Mesenchymal stem cell (in vitro differentiated cells and primary cell): ENCODE measurements at places on chromosomes 3 and 15.

- DNase-seq = no peak
Measured at GRCh38 chr3:440826-441225, 244.3 kb downstream of the CHL1 start.

DNA sequence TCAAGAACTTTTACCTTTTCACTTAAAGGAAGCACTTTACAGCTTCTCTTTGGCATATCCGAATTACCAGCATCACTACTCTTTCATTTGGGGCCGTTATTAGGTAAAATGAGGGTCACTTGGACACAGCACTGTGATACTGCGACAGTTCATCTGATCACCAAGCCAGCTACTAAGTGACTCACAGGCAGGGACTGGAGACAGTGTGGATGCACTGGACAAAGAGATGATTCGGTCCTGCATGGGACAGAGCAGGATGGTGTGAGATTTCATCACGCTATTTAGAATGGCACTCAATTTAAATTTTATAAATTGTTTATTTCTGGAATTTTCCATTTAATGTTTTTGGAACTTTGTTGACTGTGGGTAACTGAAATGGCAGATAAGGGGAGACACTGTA, 166.9 kb upstream of the IL12A start:
- DNase-seq = no peak

GRCh38 chr3:30682434-30683155, 76.2 kb downstream of the TGFBR2 start:
- DNase-seq = no peak

DNA sequence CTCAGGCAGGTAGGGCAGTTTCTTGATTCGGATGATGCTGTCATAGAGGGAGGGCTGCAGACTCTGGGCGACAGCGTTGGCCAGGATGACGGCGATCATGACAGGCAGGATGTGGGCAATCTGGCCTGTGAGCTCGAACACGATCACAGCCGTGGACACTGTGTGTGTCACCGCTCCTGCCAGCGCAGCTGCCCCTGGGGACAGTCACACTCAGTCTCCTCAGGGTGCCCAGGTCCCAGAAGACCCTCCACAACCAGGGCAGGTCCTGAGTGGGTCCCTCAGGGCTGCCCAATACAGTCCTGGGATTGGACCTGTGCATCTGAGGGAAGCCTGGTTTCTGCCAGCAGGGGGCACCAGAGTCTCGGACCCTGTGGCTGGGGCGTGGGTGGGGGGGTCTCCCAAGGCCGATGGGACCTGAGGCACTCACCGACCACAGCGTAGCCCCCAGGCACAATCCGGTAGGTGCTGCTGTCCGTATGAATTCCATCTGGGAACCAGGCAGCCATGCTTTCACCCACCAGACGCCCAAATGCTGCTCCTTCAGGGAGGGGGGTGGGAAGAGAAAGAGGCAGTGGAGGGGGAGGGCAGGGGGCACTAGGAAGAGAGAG, 7.2 kb downstream of the CLCN2 start:
- peak; percentile 37 for DNase-seq

- DNase-seq = no peak
Measured at GRCh38 chr3:45603226-45603625, 8.7 kb downstream of the LIMD1 start.

- DNase-seq = peak; percentile 75
Measured at GRCh38 chr15:40859206-40859851, 14.7 kb downstream of the RHOV start.

DNA sequence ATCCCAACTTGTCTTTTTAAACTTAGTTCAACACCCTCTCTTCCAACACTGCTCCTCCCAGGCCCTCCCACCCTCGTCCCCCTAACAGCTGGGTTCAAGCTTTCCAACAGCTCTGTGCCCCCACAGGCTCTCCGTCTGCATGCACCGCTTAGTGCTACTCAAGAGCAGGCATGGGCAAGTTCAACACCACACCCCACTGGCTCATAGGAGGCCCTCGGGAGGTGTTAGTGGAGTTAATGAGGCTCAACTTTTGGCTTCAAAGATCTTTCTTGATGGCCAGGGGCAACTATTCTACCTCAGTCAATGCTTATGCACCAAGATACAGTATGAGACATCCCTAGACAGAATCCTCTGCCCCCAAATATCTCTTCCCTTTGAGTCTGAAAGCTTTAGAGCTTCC, 114.4 kb downstream of the ANP32A start:
- DNase-seq = no peak

GRCh38 chr15:28132524-28133275, 33.6 kb upstream of the OCA2 start:
- peak; percentile 48 for DNase-seq

GRCh38 chr15:70132139-70132538, 34.4 kb upstream of the TLE3 start:
- DNase-seq = no peak

- no peak for DNase-seq
Measured at GRCh38 chr3:135268941-135269532, 474.0 kb downstream of the EPHB1 start.

DNA sequence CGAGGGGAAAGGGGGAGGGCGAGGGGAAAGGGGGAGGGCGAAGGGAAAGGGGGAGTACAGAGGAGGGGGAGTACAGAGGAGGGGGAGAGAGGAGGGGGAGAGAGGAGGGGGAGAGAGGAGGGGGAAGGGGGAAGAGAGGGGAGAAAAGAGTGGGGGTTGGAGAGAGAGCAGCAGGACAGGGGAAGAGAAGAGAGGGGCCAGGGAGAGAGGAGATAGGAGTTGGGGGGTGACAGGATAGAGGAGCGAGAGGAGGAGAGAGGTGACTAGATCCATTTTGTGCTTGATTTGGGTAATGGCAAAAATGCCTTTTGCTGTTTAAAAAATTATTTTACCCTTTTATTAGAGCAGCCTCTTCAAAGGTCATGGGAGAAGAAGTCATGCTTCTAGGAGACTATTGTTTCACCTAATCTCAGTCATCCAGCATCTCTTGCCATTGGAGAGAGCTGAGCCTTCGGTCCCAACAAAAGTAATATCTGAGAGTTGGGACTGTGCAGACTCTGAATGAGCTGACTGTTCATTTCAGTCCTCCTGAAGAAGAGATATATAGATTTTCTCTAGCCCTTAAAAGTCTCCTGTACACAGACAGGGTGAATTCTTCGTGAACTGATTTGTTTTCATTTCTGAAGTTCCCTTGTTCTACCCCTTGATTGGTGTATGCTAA, 15.1 kb upstream of the TOP2B start:
- no peak for DNase-seq

DNA sequence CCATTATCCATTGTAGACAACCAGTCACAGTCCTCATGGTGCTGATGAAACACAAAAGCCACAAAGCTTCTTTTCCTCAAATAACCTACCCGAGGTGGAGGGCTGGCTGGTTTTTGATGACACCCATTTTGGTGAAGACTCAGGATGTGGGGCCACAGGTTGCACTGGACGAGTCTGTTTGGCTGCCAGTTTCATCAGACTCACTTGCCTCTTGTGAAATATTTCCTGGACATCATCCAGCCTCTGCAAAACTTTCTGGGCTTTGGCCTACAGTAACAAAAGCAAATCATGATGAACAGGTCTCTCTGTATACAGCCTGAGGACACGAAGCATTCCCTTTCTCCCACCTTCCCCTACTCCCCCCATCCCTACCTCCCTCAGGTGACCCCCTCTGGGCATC, 42.2 kb downstream of the B3GNT5 start:
- DNase-seq = peak; percentile 95

DNA sequence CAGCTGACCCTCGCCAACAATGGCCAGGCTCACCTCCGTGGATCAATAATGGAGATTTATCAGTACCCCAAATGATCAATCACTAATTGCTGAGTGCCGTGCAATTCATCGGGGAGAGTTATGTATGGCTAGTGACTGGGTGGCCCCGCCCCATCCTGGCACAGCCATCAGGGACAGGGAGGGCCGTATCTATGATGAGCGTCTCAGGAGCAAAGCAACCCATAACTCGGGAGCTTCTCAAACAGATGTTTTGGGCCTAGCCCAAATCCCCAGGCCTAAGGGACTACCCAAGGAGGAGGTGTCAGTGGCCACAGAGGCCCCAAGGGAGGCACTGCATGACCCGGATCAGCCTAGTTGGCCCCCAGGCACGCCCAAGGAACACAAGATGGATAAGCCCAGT, 180.0 kb upstream of the LINGO1 start:
- no peak for DNase-seq

DNA sequence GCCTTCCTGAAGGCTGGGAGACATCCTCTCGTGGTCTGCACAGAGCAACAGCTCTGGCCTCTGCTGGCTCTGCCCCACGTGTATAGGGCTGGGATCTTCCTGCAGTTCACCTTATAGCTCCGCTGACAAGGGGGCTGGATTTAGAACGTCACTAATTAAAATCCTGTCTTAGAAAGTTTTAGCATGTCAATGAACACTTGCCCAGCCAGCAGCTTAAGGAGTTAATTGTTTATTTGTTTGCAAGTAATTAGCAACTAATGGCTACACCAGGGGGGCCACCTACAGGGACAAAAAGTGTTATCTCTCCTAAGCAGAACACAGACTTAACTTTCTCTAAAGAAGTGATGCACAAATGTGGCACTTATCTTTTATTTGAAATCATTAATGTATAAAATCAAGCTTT, at the start of gene HESX1:
Gene HESX1, minus strand, starts transcription at position 84 of the 403 bp plus-strand sequence. Its CDS starts 60 bp downstream, at position 24.
- DNase-seq = no peak

- no peak for DNase-seq
Measured at GRCh38 chr15:71629781-71630474, 180.4 kb upstream of the NR2E3 start.

- DNase-seq = no peak
Measured at GRCh38 chr3:61996366-61996765, 377.0 kb downstream of the FEZF2 start.

DNA sequence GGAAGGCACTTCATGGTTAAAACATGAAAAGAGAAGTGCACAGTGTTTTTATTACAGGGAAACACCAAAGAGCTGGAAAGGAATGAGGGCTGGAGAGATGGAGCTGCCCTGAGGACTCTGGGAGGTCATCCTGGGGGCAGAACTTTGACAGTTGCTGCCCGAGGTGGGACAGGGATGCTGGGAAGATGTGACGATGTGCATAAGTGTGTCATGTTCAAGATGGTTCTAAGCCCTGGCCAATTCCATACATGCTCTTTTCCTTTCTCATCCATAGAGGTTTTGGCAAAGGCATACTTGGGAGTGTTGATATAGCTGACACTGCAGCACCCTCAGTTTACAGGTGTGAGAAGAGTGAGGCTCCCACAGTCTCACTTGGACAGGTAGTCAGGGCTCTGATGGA, 23.8 kb downstream of the LPP start:
- no peak for DNase-seq

DNA sequence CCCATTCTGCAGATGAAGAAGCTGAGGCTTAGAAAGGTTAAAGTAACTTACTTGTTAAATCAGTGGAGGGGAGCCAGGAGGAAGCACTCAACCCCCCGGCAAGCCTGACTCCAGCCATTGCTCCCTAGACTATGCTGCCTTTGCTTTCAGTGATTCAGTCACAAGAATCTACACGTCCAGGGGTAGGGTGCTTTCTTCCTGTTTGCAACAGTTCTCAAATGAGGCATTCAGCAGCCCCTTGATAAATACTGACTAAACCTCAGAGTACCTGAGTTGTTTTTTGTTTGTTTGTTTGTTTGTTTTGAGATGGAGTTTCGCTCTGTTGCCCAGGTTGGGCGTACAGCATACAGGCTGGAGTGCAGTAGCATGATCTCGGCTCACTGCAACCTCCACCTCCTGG, 28.6 kb downstream of the MAGEF1 start:
- no peak for DNase-seq

DNA sequence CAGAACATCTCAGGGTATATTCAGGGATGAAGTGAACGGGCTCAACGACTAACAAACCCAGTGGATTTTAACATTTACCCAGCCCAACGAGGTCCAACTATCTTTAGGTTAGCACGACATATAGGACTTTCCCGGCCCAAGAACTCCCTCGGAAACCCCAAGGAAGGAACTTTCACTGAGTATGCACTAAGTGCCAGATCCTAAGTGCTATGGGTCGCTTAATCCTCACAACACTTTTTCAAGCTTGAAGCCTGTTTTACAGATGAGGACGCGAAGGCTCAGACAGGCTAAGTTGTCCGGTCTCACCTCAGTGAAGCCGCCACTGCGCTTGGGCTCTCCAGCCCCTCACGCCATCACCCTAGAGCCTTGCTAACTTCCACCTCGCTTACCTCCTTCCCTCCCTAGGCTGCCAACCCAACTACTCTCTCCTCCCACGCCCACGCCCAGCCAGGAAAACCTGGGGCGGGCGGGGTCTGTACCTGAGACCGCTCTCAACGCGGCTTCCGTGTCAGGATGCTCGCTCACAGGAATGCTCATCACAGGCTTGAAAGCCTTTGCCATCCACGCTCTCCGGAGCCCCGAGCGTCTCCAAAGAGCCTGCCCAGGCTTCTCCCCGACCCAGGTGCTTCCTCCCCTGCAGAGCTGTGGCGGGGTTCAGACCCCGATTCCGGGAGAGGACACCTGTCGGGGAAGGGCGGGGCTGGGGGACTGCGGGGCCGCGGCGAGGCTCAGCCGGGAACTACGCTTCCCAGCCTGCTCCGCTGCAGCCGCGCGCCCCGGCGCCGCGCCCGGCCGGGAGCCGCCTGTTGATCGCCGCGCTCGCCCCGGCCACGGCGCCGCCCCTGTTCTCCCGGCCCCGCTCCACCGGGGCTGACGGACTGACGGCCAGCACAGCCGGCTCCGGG, at the start of gene TMOD2:
Gene TMOD2, plus strand, starts transcription at position 806 of the 905 bp plus-strand sequence. CDS start 14,845 bp downstream, outside the sequence.
- peak; percentile 34 for DNase-seq

DNA sequence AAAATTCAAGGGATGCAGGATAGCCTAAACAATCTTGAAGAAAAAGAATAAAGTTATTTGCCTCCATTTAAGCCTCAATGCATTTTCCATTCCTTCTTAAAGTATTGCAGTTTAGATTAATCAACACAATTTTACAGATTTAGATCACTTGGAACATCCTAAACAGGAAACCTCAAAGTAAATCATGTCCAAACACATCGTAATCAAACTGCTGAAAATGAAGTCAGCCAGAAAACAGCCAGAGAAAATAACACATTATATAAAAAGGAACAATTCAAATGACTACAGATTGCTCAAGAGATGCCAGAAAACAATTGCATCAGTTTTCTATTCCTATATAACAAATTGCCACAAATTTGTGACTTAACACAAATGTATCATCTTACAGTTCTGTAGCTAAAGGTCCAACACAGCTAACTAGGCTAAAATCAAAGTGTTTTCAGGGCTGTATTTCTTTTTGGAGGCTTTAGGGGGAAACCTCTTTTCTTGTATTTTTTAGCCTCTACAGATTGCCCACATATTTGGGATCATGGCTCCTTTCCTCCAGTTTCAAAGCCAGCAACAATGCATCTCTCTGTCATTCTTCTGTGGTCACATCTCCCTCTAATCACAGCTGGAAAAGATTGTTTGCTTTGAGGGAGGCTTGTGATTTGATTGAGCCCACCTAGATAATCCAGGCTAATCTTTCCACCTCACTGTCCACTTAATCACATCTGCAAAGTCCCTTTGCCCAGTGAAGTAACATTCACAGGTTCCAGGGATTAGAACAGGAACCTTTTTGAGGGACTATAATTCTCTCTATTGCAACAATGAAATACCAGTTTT, 543.3 kb upstream of the UBE2E2 start:
- DNase-seq = peak; percentile 41
